Transverse colon (tissue), 4 donors: ENCODE measurements at places on chromosomes 2 and 18. TPM values are rescaled to one million over a fixed set of nuclear protein-coding genes. Genes with fewer than 3 reads are reported as not detected.

DNA sequence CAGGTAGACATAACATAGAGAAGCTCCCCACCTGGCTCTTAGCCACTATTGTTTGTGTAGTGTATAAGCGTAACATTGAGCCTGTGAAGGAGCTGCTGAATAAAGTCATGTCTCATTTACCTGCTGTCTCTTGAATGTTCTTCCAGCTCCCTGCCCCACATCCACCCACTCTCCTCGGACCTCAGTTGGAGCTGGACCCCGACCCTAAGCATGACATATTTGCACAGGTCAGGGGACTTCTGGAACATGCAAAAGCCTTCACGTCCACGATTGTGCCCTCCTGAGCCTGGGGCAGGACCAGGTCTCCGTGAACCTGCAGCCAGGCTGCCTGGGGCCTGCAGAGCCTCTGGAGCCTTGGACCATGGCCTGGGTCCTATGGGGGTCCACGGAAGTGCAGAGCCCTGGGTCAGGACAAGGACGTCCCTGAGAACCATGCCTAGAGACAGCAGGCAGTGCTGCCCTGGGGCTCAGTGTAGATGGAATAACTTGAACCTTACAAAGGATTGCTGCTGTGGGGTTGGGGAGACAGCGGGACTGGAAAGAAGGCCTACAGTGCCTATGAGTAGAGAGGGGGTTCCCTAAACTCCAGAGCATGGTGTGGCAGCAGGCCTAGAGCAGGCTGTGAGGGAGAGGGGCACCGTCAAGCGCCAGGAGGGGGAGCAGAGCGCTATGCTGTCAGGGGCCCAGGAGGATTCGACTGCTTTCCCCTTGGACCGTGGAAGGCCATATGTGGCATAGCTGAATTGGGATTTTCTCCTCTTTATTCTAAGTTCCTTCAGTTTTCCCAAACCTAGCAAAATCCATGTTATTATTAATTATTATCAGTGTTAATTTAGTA, 99.9 kb upstream of the ZNF236 start:
- DNase-seq = no peak
- H3K27ac ChIP-seq = no peak overlapping the region
- H3K27me3 ChIP-seq = no peaks in the 10 kb centered on the region

DNA sequence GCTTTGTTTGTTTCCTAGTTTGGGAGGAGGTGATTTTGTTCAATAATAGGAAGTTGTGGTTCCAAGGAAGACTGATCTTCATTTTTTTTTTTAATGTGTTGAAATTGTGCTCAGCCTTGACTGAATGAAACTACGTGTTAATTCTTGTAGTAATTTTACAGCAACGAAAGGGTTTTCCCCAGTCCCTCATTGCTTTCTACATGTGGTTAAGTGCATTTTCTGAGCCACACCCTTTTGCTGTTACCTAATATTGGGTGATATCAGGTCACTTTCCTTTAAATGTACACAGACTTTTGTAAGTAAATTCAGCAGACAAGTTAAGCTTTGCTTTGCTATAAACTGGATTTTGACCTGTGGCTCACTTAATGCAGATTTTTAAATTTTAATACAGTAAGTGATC, 73.6 kb downstream of the OTX1 start:
- DNase-seq = no peak
- no peak overlapping the region for H3K27ac ChIP-seq
- no peaks in the 10 kb centered on the region for H3K27me3 ChIP-seq
- H3K4me3 ChIP-seq = no peak overlapping the region
- H3K4me1 ChIP-seq = no peaks in the 10 kb centered on the region
- no peaks in the 10 kb centered on the region for H3K36me3 ChIP-seq

- no peak overlapping the region for H3K4me3 ChIP-seq
- no peaks in the 10 kb centered on the region for H3K36me3 ChIP-seq
- H3K27me3 ChIP-seq = no peaks in the 10 kb centered on the region
- no peak overlapping the region for H3K27ac ChIP-seq
- no peaks in the 10 kb centered on the region for H3K4me1 ChIP-seq
Observed at GRCh38 chr2:200319548-200320337, 13.2 kb downstream of the SPATS2L start.

DNA sequence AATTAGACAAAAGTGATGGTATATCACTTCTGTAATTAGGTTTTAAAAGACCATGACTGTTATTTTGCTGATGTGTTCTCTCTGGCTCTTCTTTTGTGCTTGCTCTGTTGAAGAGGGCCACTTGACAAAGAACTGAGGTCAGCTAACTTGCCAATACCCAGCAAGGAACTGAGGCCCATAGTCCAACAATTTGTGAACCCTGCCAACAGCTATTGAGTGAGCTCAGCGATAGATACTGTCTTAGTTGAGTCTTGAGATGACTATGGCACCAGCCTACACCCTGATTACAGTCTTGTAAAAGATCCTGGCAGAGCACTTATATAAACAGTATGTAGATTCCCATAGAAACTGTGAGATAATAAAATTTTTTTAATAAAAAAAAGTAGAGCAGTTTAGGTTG, 103.0 kb downstream of the BMPR2 start:
- H3K36me3 ChIP-seq = peaks cover 5% of the 10 kb centered on the region
- no peak overlapping the region for H3K27ac ChIP-seq
- H3K4me1 ChIP-seq = no peaks in the 10 kb centered on the region
- H3K27me3 ChIP-seq = no peaks in the 10 kb centered on the region

GRCh38 chr2:133685636-133686215, 117.5 kb upstream of the NCKAP5 start:
- no peaks in the 10 kb centered on the region for H3K4me1 ChIP-seq
- no peak for DNase-seq
- H3K27me3 ChIP-seq = no peaks in the 10 kb centered on the region
- H3K4me3 ChIP-seq = no peak overlapping the region

DNA sequence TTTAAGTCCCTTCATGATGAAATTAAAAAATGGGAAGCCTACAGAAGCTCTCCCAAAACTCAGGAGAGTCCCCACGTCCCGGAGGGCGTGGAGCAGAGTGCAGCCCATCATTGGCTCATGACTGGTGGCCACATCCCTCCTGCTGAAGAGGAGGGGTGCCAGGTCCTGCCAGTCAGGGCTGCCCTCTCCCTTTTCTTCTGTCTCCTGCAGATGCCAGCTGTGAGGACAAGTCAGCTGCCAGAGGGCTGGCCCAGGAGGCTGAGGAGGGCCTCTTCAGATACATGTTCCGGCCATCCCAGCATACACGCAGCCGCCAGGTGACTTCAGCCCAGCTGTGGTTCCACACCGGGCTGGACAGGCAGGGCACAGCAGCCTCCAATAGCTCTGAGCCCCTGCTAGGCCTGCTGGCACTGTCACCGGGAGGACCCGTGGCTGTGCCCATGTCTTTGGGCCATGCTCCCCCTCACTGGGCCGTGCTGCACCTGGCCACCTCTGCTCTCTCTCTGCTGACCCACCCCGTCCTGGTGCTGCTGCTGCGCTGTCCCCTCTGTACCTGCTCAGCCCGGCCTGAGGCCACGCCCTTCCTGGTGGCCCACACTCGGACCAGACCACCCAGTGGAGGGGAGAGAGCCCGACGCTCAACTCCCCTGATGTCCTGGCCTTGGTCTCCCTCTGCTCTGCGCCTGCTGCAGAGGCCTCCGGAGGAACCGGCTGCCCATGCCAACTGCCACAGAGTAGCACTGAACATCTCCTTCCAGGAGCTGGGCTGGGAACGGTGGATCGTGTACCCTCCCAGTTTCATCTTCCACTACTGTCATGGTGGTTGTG, 2.6 kb downstream of the INHA start:
- H3K27ac ChIP-seq = no peak overlapping the region
- no peaks in the 10 kb centered on the region for H3K36me3 ChIP-seq

DNA sequence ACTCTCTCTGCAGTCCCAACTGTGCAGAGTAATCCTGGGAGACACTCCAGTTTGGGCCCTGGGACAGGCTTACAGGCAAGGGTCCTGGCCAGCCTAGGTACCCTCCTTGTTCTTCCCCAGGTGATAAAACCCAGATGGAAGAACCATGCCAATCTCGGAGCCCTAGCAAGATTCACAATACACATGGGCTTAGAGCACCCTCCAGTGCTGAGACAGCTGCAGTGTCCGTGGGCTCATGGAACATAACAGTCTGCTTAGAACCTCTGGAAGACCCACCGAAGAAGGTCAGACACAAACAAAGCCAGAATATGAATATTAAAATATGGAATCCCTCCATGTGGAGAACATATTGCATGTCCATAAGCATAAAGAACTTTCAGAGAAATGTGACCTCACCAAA, 568.1 kb downstream of the KCNJ3 start:
- no peaks in the 10 kb centered on the region for H3K36me3 ChIP-seq
- no peaks in the 10 kb centered on the region for H3K27me3 ChIP-seq

GRCh38 chr2:219697811-219698747, 70.6 kb downstream of the SLC4A3 start:
- H3K36me3 ChIP-seq = no peaks in the 10 kb centered on the region
- no peaks in the 10 kb centered on the region for H3K4me1 ChIP-seq
- peaks cover 30% of the 10 kb centered on the region for H3K27me3 ChIP-seq
- no peak for DNase-seq

DNA sequence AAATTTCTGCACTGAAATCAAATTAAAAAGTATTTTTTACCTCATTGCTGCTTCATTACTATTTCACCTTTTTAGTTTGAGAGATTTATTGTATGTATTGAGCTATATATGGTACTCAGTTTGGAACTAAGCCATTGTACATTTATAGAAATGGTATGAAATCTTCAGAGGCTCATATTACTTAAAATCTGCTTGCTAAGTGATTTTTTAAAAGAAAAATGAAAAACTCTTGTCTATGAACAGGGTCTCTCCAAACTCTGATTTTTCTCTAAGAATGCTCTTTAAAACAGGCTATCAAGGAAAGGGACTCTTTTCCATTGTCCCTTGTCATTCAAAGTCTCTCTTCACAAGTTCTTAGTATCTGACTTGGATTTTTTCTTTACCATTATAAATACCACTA, 31.8 kb downstream of the C1D start:
- no peaks in the 10 kb centered on the region for H3K4me1 ChIP-seq
- no peak overlapping the region for H3K4me3 ChIP-seq
- H3K27ac ChIP-seq = no peak overlapping the region
- no peak for DNase-seq
- no peaks in the 10 kb centered on the region for H3K36me3 ChIP-seq

DNA sequence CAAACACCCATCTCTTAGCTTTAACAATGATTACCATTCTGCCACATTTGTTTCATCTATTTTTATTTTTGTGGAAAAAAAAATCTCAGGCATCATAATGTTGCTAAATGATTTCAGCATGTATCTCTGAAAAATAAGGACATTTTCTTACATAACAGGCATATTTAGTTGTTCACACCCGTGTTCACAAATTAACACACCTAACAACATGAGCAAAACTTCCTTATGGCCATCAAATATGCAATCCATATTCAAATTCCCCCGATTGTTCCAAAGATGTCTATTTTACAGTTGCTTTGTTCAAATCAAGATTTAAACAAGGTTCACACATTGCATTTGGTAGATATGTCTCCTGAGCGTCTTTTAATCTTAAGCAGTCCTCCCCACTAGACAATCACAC, 29.2 kb downstream of the TMEM177 start:
- DNase-seq = no peak
- H3K36me3 ChIP-seq = no peaks in the 10 kb centered on the region
- H3K4me1 ChIP-seq = no peaks in the 10 kb centered on the region
- no peak overlapping the region for H3K4me3 ChIP-seq

C2orf66 gene
- total RNA-seq = not detected

CNDP1 gene
- not detected for total RNA-seq

SF3B1 gene
- total RNA-seq = 282 TPM

MFSD2B gene
- total RNA-seq = not detected
